ENCODE measurements at places on chromosomes 7 and 10.

DNA sequence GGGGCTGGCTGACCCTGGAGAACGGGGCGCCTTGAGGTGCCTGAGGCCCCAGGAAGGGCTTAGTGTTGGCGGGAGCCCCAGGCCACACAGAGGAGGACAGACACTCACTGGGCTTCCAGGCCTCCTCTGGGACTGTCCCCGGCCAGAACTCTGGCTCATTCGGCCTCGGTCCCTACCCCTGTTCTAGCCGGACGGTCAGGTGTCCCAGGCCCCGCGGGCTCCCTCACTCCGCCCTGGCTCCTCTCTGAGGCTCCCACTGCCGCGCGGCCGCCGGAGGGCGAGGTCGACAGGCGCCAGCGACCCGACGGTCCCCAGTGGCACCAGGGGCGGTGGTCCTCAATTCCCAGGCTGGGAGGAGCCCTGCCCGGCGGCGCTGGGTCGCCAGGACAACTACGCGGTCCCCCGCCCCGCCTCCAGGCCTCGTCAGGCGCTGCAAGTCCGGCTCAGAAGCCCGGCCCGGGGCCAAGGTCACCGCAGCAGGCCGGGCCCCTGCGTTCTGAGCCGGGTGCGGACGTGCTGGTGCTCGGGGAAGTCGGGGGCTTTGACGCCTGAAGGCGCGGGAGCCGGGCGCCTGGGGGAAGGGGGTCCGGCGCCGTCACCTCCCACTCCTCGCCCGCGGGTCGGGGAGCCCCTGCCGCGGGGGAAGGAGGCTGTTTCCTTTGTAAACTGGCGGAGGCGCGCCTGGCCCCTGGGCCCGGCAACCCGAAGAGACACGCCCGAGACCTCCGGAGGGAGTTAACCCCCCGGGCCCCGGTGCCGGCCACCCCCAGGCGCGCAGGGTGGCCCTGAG, 1.1 kb upstream of the PWWP2B start:
- no peak for DNase-seq

DNA sequence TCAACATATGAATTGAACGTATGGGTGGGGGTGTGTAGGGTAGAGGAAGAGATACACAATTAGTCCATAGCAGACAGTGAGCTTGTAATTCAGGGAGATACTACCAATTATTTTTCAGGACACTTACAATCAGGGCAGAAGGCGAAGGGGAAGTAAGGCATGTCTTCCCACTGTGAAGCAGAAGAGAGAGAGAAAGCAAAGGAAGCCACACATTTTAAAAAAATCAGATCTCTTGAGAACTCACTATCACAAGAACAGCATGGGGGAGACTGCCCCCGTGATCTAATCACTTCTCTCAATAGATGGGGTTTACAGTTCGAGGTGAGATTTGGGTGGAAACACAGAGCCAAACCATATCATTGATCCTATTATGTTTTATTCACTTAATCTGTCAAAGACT, 116.4 kb upstream of the RPA3 start:
- no peak for DNase-seq

- no peak for DNase-seq
These were observed 27.8 kb downstream of the ZNF33A start for GRCh38 chr10:38038107-38038931.

DNA sequence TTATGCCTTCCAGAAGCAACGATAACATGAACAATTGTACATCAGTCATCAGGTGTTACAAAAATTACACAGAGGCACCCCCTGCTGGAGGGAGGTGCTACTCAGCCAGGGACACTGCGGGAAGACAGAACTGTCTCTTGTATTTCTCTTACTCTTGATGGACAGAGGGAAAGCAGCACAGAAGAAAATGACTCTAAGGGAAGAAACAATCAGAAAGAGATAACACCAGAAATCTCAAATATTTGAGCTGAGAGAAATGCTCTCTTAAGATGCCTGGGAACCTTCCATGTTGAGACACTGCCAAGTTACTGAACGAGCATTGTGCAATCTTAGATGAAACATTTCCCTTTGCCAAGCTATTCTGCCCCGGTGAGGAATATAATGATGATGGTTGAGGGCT, 227.6 kb upstream of the NPSR1 start:
- no peak for DNase-seq

DNA sequence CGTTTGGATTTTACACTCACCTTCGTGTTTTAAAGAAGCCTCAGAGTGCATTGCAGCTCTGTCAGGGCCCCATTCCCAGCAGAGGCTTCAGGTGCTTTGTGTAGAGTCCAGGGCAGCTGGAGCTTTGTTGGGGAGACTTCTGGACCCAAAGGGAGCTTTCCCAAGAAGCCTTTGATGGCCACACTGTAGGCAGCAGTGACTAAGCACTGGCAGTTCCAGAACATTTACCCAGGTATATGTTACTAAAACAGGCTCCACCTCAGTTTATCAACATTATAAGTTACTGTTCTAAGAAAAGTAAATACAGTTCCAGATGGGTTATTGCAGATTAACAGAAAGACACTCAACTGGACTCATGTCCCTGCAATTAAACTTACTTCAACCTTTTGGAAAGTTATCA, 66.8 kb downstream of the LANCL2 start:
- no peak for DNase-seq

DNA sequence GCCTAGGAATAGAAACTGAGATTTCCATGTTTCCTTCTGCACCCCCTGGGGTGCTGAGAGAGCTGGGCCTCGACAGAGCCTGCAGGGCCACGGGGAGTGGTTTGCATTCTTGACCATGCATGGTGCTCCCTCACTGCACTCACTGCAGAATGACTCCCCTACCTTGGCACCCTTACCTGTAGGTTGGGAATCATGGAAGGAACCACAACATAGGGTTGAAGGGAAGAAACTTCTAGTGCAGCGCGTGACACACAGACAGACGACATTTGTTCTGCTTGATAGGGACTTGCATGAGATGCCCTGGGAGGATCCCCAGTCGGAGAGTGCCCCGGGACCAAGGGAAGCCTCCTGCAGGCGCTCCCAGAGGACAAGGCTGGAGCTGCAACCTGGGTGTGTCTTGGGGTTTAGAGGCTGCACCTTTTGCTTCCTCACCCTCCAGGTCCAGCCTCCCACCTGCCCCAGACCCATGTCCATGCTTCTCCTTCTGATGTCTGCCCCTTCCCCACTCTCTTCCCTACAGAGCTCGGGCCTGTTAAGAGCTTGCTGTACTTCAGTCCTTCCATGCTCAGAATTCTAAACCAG, 245.2 kb downstream of the ABCA13 start:
- no peak for DNase-seq

Measured in HS-27A (cell line).